ENCODE measurements at places on chromosomes 13 and 19.
A peak's percentile ranks its signal among the peaks of the same experiment; 100 is the strongest.

DNA sequence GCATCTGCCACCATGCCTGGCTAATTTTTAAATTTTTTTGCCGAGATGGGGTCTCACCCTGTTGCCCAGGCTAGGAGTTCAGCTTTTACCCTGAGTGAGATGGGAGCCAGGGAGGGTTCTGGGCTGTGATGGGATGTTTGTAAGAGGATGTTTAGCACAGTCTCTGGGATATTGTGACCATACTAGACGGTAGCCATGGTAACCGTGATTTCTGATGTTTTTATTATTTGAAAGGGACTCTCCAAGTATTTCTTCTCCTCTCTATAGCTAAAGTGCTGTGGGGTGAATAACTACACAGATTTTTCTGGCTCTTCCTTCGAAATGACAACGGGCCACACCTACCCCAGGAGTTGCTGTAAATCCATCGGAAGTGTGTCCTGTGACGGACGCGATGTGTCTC lies 10.4 kb downstream of the TSPAN16 start:
- DNase-seq, result no peak

DNA sequence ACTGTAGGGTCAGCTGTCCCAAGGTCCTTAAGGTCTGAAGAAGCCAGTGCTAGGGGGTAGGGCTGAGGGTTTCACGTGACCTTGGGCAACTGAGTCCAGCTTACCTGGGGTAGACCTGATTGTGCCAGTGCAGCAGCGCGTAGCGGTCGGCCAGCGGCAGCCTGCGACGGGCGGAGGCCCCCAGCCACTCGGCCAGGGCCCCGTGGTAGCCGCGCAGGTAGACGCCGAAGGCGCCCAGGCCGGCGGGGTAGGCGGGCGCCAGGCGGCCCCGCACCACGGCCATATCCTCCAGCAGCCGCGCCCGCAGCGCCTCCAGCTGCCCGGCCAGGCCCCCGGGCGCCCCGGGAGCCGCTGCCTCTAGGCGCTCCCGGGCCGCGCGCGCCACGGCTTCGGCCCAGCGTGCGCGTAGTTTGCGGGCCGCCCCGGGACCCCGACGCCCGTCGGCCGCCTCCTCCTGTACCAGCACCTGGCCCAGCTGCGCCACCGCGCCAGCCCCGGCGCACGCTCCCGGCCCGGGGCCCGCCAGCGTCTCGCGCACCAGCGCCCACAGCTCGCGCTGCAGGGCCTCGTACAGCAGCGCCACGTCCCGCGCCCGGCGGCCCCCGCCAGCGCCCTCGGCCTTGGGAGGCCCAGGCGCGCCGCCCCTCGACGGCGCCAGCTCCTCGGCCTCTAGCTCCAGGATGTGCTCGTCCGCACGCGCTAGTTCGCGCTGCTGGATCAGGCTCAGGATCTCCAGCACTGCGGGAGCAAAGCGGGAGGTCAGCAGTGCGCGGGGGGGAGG lies 10.9 kb downstream of the EXOC3L2 start:
- no peak for DNase-seq

DNA sequence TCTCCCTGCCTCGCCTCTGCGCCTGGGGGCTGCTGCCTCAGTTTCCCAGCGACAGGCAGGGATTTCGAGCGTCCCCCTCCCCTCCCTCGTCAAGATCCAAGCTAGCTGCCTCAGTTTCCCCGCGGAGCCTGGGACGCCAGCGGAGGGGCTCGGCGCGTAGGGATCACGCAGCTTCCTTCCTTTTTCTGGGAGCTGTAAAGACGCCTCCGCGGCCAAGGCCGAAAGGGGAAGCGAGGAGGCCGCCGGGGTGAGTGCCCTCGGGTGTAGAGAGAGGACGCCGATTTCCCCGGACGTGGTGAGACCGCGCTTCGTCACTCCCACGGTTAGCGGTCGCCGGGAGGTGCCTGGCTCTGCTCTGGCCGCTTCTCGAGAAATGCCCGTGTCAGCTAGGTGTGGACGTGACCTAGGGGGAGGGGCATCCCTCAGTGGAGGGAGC lies 722 bp upstream of the ICAM1 start:
- DNase-seq, result peak; percentile 72

- DNase-seq, result no peak
These were observed 24.9 kb downstream of the ARHGEF7 start for GRCh38 chr13:111139873-111140561.

DNA sequence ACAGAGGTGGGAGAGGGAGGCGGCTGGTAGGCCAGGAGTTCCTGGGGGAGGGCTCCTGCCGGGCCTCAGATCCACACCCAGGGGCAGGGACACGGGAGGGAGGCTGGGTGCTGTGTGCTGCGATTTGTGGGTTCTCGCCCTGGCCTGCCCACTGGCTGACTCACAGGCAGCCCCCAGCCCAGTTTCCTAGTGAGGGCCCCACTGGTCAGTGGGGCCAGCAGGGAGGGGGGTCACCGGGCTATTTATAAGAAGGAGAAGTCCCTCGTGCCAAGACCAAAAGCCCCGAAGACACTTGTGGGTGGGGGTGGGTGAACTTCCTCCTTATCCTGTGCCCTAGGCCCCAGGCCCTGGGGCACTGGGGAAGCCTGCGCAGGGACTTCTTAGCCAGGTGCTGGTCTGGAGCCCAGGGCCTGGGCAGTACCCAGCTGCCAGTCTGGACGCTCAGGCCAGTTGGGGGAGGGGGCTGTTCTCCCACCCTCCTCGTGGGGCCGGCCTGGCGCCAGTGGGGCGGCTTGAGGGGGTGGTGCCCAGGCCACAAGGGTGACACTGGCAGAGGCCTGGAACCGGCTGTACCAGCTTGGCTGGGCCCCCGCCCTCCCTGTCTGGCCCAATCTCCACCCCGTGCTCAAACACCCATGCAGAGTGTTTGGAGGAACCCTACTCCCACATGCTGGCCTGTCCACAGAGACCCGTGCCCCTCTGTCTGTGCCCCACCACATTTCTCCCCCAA lies 5.0 kb upstream of the JUNB start:
- peak; percentile 15 for DNase-seq

Measured in GM20000 (cell line).